ENCODE measurements at places on chromosomes 1 and 21.

GRCh38 chr1:116906812-116907211 lies 2.9 kb upstream of the PTGFRN start:
- no peak for DNase-seq

DNA sequence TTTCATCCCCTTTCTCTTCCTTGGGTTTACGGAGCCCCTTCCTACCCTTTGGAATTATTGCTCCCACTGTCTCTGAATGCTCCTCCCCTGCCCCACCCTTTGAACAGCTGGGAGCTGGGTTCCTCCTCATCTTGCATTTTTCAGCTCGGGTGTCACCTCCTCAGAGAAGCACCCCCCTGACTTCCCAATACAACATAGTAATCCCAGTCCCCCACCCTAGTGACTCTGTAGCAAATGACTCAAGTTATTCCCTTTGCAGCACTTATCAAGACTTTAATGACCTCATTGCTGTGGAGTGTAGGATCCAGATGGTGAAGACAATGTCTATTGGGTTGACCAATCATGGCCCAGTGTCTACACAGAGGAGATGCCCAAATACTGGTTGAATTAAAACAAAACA lies 8.9 kb upstream of the VWA5B1 start:
- no peak for DNase-seq

GRCh38 chr21:43913928-43914327 lies 48.9 kb downstream of the AGPAT3 start:
- DNase-seq: no peak

DNA sequence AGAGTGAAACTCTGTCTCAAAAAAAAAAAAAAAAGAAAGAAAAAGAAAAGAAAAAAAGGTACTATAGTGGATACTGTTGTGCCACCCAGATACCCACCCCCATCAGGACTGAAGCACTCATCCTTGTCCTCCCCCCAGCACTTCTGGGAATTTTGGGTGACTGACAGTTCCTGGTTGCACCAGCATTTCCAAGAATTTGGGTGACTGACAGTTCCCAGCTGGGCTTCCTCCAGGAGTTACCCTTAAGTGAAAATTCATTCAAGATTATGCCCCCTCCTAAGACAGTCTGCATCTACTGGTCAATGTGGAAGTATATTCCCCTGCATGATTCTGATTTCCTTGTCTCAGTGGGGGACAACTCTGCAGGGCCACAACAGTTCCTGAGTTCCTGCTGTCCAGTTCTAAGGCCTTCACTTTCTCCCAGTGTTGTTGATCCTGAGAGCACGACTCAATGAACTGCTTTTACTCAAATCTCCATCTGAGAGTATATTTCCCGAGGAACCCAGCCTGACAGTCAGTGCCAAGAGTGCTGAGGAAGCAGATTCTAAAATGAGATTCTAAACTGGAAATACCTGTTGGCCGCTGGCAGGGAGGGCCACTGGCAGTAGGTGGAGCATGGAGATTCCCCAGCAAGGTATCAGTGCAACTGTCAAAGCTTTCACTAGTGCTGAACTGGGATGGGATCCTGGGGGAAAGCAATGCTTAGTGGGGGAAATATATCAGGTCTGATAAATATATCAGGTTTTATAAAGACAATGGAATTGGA lies 18.5 kb downstream of the RIIAD1 start:
- no peak for DNase-seq

DNA sequence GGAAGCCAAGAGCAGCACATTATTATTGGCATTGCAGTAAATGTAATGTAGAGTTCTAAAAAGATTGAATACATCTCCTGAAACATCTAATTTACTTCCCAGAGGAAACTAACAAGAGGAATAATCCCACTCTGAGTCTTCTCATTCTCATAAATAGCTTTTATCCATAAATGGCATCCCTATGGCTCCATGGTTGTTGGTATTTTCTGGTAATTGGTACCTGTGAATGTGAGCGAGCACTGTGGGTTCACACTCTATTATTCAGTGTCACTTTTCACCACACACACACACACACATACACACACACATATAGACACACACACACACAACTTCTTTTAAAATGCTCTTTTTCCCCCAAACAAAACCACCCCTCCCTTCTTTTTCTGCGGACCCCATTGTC lies 4.7 kb upstream of the WLS start:
- no peak for DNase-seq

DNA sequence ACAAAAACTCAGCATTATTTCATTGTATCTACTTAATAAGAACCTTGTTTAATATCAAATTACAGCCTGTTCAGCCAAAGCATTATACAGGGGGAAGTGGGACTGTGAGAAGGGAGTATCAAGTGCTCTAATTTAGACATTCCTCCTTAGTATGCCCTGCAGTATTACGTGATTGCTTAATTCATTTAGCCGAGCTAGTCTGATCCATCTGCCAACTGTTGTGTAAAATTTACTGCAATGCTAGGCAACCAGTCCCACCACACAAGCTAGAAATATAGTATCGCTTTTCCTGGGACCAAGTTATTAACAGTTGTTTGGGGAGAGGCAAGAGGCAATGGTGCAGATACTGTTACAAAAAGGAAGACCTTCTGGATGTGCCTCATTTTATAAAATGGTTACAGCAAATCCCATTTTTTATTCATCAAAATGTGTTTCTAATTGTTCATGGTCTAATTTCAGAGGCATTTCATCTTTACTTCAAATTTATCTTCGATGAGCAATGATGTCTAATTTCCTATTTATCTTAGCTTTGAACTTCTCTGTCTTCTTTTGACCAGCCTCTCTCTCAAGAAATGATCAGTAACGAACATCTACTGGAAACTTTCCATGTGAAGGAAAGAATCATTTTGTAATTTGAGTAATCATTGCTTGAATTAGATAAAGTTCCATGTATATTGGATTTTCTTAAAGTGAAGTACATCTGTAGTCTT lies 283.3 kb downstream of the DUSP10 start:
- no peak for DNase-seq

- DNase-seq: no peak
Measured at GRCh38 chr1:37731312-37732019, 33.5 kb downstream of the EPHA10 start.

GRCh38 chr1:222880587-222880986 lies 65.7 kb downstream of the DISP1 start:
- DNase-seq: peak; percentile 27
